Frontal cortex (tissue), 4 donors: ENCODE measurements at places on chromosomes 12 and 14. TPM values are rescaled to one million over a fixed set of nuclear protein-coding genes. Genes with fewer than 3 reads are reported as not detected.

The KRT8 gene
- not detected for total RNA-seq

The KRT76 gene
- total RNA-seq, result not detected

The CACNA1C gene
- total RNA-seq, result 20.0 TPM

The RFX4 gene
- total RNA-seq, result 2.9 TPM

The OAS1 gene
- total RNA-seq, result 1.2 TPM

The CCDC77 gene
- total RNA-seq, result 30.6 TPM

The ITGB7 gene
- total RNA-seq, result not detected

GRCh38 chr12:80183939-80184338, 84.6 kb downstream of the OTOGL start:
- DNase-seq, result no peak

- no peak for DNase-seq
Observed at GRCh38 chr14:56896231-56896630, 86.0 kb upstream of the OTX2 start.

GRCh38 chr14:45553981-45554380, 301.0 kb upstream of the MIS18BP1 start:
- no peak for DNase-seq

DNA sequence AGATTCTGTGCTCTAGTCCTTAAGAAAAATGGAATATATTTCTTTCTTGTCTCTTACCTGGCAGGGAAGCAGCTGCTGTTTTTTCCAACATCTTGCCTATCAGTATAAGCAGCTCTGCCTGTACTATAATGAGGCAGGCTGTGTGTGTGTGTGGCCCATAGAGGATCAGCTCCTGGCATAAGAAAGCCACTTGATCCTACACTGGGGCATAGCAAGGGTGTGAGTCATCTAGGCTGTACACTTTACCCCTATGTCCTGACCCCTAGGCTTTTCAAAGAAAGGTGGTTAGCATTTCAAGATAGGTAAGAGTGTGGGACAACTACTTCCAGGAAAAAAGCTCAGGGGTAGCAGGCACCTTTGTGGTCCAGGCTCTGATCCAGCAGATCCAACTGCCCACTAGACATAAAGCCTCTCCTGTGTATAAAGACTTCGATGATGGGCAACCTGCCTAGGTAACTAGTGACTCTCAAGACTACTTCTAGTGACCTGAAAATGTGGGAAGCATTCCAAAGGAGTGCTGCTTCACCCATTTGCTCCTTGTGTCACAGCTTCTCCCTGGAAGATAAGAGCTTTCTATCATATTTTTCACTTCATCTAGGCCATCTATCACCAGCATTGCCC, 4.9 kb upstream of the SENP1 start:
- DNase-seq, result no peak

DNA sequence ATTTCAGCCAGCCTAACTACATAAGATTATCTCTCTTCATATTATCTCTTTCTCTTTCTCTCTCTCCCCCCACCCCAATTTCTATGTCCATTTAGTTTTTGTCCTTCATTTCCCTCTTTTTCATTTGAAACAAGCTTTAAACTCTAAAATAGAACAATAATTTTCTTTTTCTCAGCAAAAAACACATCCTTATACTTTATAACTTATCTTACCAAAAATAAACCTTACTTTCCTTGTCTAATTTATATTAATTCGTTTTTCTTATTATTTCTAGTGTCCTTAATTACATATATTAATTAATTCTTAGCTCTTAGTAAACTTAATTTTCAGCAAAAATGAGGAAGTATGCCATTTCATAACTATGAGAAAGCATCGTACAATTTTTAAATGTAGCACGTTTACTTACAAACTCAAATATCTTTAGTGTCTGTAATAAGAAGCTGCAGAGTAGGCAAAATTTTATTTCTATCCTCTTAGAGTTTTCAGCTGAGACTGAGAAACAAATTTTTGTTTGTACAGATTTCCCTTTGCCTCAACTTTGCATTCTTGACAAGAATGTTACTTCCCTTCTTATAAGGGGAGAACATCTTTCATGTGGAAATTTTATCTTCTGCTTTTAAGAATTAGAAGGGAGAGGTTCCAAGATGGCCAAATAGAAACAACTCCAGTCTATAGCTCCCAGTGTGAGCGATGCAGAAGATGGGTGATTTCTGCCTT, 65.1 kb upstream of the ST8SIA1 start:
- DNase-seq, result no peak

GRCh38 chr12:25705261-25705660, 152.2 kb upstream of the LMNTD1 start:
- no peak for DNase-seq

GRCh38 chr14:92726135-92726932, 22.1 kb downstream of the LGMN start:
- DNase-seq, result no peak

DNA sequence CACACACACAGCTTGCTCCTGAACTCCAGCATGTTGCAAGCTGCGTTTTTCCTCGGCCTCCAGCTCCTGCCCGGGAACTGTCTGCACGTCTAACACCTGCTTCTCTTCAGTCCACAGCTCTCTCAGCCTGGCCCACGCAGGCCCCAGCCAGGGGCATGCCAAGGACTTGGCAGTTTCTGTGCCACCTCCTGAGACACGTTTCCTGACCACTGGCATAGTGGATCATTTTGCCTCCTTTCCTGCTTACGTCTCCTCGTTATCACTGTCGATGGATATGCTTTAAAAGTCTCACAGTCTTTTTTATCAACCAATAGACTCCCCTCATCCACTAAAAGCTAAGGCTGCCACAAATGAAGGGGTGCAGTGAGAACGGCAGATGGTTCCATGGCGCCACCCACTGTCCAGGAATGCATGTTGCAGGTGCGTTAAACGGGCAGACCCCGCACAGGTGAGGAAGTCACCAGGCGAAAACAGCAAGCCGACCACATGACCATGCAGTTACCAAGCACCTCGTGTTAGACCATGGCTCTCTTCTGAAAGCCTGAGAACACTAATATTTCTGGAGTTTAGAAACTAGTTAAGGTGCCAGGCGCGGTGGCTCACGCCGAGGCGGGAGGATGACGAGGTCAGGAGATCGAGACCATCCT, 14.7 kb upstream of the TEAD4 start:
- DNase-seq, result peak; percentile 31

GRCh38 chr14:101903111-101903561, 61.2 kb upstream of the DYNC1H1 start:
- DNase-seq, result no peak

- no peak for DNase-seq
Observed at GRCh38 chr12:93419388-93420034, 22.2 kb downstream of the UBE2N start.
